ENCODE measurements at places on chromosomes 1 and 21.

DNA sequence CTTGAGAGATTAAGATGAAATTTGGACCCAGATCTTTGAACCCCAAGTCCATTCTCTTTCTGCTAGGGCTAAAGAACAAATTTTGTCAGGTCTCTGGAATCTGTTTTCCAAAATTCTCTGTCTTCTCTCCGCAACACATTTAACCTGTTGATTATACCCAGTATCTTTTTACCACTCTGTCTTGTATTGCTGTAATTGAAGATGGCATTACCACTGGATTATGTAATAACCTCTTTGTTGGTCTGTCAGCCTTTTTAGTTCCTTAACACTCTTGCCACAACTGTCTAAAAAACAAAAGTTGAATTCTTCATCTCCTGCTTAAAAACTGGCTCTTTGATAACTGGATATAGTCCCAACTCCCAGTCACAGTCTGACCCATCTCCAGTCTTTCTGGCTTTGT is 3.0 kb downstream of the SRP9 start:
- no peak for DNase-seq

DNA sequence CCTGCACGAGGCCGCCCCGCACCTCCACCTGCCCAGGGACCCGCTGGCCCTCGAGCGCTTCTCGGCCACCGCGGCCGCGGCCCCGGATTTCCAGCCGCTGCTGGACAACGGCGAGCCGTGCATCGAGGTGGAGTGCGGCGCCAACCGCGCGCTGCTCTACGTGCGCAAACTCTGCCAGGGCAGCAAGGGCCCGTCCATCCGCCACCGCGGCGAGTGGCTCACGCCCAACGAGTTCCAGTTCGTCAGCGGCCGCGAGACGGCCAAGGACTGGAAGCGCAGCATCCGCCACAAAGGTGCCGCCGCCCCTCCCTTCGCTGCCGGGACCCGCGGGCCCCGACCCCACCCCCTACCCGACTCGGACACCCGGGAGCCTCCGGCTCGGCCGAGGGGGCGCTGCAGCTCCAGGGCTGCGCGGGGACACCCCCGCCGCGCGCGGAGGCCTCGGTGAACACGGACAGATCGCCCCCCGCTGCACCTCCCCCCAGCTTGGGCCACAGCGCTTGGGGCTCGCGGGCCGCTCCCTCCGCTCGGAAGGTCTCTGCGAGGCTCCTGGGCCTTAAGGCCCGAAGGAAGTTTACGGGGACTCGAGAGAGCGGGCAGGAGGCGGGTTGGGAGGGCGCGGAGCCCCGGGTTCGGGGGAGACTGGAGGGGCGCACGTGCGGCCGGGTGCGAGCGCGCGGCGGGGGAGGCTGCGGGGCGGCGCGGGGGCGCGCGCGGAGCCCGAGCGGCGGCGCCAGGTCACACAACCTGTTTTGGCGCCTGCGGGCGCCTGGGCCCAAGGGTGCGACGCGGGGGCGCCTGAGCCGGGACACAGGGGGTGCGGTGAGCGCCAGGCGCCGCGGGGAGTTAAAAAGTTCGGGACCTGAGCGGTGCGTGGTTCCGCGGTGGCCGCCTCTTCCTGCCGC is 1.2 kb downstream of the SAMD11 start:
- DNase-seq, result peak; percentile 81

DNA sequence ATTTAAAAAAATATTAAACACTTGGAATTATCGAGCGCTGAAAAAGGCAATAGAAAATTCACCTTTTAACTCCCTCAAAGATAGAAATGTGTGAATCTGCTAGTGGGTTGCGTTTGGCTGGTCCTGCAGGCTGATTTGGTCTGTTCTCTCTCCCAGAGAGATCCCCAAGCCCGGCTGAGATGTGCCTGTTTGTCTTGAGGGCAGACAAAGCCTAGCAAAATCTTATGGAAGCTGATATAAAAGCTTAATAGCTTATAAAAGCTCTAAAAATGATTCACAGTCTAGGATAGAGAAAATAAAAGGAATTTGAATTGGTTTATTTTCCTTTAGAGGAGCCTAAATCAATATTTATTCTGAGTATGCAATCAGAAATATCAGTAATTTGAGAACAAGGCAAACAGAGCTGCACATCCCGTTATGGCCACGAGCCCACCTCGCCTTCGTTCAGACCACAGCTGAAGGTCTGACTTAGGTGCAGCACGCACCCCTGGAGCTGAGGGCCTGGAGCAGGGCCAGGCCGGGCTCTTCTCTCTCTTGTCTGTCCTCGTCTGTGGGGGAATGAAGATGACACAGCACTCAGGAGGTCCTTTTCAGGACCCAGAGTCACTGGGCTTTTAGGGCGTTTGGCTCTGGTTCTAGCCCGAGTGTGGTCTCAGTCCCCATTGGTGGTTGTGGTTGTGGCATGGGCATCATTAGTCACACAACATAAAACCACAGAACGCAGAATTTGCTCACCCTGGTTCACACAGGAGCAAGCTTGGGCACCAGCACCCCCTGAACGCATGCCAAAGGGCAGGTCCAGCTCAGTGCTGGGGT is 18.6 kb downstream of the PDE9A start:
- DNase-seq, result no peak

- DNase-seq, result peak; percentile 72
Measured at GRCh38 chr1:1200876-1201810, 5.2 kb downstream of the TNFRSF18 start.

- DNase-seq, result no peak
Measured at GRCh38 chr1:147079400-147080005, 92.8 kb downstream of the PRKAB2 start.

DNA sequence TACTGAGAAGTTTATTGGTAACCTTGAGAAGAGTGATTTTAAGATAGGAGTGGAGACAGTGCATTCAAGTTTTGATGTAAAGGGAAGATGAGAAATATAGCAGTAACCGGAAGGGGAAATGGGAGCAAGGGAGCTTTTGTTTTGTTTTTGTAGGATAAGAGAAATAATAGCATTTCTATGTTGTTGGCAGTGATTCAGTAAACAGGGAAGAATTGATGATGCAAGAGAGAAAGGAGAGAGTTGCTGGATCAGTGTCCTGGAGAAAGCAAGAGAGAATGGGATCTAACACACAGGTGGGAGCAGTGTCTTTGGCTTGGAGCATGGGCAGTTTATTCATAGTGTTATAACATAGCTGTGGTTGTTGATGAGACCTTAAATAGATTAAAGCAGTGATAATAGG is 56.4 kb downstream of the OSBPL9 start:
- no peak for DNase-seq

DNA sequence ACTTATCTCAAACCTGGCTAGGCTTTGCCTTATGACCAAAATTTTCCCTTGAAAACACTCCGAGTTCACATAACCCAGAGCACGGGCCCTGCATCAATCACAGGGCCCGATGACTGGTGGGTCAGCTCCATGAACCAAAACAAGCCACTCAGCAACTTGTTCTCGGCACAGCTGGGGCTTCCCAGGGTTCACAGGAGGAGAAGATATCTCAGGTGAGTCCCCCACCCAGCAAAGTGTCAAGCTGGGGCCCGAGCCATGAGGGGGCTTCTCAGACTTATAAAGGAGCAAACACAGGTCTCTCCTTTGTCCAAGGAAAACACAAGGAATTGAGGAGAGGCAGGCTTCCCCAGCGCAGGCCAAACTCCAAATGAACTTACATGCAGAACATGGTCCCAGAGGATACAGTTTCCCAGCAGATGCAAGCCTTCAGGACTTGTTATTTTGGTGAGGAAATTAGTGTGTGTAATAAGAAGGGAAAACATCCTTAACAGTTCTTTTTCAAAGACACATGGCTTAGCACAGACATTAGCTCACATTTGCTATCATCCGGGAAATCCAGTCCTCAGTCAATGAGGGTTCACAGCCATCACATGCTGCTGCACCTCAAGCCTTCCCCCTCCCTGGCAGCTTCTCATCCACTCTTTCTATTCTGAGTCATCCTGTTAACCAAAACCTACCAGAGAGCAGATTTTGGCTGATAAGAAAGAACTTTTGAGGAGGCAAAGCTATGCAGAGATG is 98.1 kb upstream of the NFIA start:
- DNase-seq, result no peak

- DNase-seq, result no peak
Measured at GRCh38 chr1:55803429-55803828, 588.3 kb upstream of the USP24 start.

DNA sequence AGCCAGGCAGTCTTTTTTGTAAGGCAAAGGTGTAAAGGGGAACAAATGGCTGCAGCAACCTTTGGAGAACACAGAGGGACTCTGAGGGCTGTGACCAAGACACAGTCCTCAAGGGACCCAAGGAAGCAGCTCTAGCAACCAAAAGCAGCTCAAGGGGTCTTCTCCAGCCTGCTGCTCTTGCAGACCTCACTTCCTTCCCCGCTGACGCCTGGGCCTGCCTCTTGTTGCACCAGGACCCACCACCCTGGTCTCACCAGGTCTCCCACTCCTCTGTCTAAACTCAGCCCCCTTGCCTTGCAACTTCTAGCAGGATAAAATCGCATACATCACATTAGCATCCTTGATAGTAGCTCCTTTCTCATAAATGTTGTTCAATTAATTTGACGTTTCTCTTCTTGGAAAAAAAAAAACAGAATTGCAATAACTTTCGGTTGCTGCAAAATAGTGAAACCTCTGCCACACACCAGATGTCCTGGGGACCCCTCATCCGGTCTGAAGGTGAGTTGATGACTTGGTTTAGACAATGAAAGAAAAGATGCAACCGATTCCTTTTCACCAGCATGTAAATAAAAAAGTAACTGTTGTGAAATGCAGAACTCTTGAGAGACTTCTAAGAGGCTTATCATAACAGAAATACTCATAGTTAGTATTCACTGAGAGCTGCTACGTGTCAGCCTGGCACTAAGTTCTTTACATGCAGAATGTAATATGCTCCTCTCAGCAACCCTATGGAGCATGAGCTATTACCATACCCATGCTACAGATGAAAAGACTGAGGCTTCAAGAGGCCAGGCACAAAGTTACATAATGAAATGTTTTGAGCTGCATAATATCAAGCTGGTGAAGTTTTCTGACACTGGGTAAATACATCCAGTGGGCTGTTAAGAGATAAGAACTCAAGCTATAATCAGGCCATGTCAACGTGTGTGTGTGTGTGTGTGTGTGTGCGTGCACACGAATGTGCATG is 58.5 kb downstream of the UMODL1 start:
- no peak for DNase-seq

DNA sequence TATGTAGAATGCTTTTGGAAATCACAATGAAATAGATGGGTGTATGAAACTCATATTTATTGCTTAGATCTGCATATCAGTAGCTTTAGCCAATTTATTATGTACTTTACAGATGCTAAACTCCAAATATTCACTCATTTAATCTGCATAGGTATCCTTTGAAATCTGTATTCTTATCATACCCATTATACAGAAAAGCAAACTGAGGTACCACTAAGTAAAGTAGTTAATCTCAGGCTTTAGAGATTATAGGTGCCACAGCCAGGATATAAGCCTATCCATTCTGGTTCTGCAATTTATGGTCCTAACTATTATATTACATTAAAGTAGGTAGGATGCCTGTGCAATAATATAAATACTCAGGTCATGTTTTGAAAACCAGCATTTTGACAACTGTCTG is 369.4 kb downstream of the NCAM2 start:
- DNase-seq, result no peak

- DNase-seq, result peak; percentile 50
Measured at GRCh38 chr1:31955917-31956736, 18.0 kb upstream of the PTP4A2 start.

DNA sequence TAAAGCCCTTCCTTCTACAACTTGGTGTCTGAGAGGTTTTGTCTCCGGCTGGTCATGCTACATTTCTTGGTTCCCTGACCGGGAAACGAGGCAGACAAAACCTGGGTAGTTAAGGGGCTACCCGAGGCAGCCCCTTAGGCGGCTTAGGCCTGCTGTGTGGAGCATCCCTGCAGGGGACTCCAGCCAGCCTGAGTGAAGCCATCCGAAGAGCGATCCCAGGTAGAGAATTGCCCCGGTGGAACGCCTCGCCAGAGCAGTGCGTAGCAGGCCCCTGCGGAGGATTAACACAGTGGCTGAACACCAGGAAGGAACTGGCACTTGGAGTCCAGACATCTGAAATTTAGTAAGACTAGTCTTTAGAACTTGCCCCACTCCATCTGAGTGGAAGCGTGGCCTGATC is 21.2 kb upstream of the MYOCOS start:
- peak; percentile 11 for DNase-seq

GRCh38 chr1:116834595-116834994 is 75.1 kb upstream of the PTGFRN start:
- DNase-seq, result no peak

DNA sequence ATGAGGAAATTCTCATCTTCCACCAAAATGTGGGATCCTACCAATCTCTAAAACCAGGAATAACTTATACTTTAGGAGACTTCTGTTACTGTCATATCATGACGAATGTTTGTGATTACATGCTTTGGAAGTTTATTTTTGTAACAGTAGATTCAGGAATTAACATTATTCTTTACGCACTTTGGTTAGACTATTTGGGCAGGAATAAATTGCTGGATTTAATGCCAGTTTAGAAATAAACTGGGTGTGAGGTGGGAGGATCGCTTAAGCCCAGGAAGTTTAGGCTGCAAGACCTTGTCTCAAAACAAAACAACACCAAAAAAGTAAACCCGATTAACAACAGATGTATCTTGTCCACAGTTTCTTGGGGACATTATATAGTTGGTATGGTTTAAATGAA is 52.1 kb downstream of the MIGA1 start:
- DNase-seq, result no peak

DNA sequence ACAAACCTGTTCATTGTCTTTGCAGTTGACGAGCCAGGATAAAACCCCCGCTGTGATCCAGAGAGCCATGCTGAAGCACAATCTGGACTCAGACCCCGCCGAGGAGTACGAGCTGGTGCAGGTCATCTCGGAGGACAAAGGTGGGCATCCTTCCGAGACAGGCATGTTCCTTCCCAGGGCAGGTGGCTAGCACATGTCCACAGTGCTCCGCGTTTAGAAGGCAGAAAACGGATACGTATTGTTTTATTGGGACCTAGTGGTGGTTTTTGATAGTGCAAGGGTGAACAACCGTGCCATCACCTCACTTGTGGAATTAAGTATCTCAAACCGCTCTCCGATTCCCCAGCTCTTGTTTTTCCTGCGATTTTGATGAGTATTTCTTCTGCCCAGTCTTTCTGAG is 115.3 kb downstream of the COLGALT2 start:
- DNase-seq, result no peak

DNA sequence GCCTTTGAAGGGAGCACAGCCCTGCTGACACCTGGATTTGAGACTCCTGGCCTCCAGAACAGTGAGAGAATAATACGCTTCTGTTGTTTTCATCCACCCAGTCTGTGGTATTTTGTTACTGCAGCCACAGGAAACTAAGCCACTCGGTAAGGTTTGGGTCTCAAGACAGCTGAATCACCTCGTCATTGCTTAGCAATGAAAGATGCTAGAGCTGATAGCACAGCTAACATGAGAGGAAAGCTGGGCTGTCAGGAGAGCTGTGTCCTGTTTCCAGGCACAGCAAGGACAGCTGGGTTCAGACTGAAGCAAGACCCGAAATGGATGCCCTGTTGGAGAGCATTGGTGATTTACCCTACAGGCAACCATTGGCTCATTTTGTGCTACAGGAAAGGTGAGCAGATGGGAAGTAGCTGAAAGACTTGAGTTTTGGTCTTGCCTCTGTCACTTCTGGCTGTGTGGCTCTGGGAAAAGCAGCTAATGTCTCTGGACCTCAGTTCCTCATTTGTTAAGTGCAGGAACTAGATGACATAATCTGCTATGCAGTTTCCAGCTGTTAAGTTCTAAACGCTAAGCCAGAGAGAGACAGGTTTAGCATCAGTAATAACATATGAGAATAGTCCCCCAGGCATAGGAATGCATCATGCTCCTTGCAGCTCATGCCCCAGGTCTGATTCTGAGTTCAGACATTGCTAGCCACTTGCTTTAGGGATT is 58.0 kb downstream of the CLIC6 start:
- DNase-seq, result no peak

- no peak for DNase-seq
Measured at GRCh38 chr1:180611016-180611930, 20.5 kb upstream of the XPR1 start.

GRCh38 chr1:95304803-95305202 is 70.8 kb downstream of the RWDD3 start:
- no peak for DNase-seq
